Hematopoietic multipotent progenitor cell treated with erythropoietin and hydrocortisone succinate and interleukin-3 and kit ligand, for 8 days (in vitro differentiated cells): ENCODE measurements at places on chromosomes 11 and 22.
A peak's percentile ranks its signal among the peaks of the same experiment; 100 is the strongest.

DNA sequence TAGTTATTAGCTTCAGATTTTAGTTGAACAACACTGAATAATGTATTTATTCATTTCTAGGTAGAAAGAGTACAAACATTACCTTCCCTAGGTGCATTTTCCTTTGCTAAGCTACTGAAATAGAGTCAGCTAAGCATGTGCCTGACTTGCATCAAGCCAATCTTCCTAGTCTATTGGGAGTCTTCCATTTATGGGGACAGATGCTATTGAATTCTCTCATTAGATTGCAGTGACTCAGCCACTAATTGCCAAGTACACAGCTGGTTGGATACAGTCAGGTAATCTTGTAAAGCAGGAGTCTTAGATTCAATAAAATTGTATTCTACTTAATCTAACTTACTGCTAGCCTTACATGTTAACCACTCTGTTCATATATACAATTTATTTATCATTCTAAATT is 55.2 kb upstream of the RPS13 start:
- no peak for DNase-seq

- no peak for DNase-seq
Measured at GRCh38 chr11:110098645-110099044, 5.5 kb downstream of the ZC3H12C start.

DNA sequence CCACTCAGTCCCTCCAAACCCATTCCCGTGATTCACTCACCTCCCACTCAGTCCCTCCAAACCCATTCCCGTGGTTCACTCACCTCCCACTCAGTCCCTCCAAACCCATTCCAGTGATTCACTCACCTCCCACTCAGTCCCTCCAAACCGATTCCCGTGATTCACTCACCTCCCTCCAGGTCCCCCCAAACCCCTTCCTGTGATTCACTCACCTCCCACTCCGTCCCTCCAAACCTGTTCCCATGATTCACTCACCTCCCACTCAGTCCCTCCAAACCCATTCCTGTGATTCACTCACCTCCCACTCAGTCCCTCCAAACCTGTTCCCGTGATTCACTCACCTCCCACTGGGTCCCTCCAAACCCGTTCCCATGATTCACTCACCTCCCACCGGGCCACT is 639.6 kb downstream of the BRD1 start:
- no peak for DNase-seq

- DNase-seq: peak; percentile 61
Measured at GRCh38 chr22:38733329-38733723, 22.5 kb downstream of the SUN2 start.

GRCh38 chr11:111878849-111879636 is at the start of the genes CFAP68 and FDXACB1:
Gene CFAP68 (plus strand): TSS chr11:111879541. CDS start chr11:111879561, 20 bp downstream.
Gene FDXACB1 (minus strand): TSS chr11:111879165. CDS start chr11:111879132, 33 bp downstream.
- DNase-seq: peak; percentile 98

GRCh38 chr22:39383841-39384625 is 15.5 kb upstream of the TAB1 start:
- DNase-seq: no peak

GRCh38 chr11:134679592-134679991 is 267.6 kb upstream of the B3GAT1 start:
- no peak for DNase-seq

DNA sequence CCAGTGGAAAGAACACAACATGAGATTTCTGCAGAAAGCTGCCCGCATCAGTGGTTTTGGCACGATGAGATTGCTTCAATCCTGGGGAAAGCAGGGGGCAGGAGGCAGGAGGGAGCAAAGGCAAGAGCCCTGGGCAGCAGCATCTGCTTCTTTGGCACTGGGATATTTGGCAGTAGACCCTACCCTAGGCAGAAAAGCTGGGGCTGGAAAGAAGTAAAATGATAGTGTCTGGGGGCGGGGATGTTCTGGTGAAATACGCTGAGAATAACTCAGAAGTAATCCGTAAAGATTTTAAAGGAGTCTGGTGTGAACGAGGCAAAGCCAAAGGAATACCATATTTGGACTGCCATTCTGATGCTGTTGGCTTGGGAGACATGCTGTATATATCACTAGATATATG is 62.0 kb downstream of the FAM76B start:
- no peak for DNase-seq

DNA sequence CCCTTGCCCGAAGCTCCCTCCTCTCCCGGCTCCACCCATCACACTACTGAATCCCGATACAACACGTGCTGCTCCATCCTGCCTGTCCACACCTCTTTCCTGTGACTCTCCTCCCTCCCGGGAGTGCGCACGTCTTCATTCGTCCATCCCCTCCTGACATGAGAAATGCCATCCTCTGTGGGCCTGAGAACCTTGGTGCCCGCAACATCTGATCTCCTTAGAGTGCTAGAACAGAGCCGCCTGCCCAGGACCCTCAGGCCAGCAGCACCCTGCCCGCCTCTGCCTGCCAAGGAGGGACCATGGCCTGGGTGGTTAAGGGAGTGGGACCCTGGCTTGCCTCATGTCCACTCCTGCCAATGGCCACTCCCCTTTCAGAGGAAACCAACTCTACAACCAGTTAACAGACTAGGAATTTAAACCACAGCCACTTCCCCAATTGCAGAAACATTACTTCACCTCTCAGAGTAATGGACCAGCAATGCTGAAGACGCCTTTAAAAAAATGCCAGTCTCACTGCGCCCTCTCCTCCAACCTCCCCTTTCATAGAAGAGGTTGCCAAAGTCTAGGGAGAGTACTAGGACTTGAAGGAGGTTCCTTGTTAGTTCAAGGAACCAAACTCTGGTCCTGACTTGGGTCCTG is 466.3 kb downstream of the OPCML start:
- no peak for DNase-seq

DNA sequence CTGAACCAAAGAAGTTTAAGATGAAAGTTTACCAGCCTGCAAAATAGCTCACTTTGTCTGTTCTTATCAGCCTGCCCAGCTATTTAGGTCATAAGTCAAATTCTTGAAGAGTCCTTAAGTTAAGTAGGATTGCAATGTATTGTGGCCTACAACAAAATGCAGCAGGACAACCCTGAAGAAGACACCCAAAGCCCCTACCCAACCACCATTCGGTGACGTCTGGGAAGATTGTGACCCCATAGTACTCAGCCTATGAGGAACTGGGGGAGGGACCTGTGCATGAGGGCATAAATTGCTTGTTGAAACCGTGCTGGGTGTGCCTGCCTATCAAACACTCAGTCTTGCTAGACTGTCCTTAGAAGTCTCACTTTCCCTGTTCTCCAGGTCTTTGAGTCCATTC is 50.5 kb upstream of the FDX1 start:
- DNase-seq: peak; percentile 10

GRCh38 chr22:19970479-19971275 is 29.1 kb upstream of the TXNRD2 start:
- peak; percentile 76 for DNase-seq

DNA sequence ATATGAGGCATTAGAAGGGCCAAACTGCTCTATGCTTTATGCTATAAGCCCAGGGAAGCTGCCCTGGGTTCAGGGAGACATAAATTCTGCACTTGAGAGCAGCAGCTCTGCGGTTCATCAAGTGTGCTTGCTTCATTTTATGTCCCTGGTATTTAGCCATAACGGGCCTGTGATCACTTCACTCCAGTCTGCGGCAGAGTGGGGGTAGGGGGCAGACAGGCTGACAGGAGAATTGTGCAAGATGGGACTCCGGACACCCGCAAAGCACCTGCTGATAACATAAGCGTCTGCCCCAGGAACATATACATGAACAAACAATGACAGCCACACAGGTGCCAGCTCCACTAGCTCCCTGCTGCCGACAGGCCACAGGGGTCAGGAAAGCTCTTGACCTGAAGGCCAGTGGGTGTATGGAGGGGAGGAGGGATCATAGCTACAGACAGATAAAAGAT is 56.1 kb downstream of the SMCO4 start:
- no peak for DNase-seq

DNA sequence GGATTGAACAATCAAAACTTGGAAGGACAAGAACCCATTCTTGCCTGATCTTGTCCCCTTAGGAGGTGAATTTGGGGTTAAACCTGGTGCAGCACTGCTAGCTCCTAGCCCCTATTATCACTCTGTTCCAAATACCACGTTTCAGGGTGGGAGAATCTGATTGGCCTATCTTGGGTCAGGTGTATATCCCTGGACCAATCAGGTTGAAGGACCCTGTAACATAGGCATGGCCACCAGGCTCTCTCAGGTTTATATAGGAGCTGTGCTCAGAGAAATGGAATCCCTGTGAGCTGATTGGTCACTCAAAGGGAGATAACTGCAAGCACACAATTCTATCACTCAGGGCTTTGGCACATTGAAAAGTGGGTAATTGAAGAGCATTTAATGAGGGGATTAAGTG is 26.6 kb upstream of the AMPD3 start:
- DNase-seq: no peak

GRCh38 chr11:109364851-109365250 is 57.1 kb upstream of the C11orf87 start:
- no peak for DNase-seq

DNA sequence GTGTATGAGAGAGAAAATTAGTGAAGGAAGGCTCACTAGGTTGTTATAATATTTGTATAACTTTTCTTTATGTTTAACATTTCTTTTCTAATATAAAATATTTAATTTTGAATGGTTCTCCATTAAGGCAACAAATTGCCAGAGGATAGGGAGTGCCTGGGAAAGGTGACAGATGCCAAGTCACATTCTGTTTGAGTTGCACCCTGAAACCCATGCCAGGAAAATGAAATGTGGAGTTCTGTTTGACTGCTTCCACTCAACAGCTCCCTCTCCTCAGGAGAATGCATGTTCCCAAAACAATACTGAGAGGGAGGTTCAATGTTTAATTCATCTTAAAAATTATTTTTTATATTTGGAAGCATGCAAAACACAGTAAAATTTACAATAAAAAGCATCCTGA is 5.9 kb upstream of the USP18 start:
- DNase-seq: no peak

GRCh38 chr11:46801694-46802470 is 44.2 kb downstream of the CKAP5 start:
- peak; percentile 38 for DNase-seq

GRCh38 chr22:49326558-49326957 is 501.1 kb downstream of the BRD1 start:
- no peak for DNase-seq

DNA sequence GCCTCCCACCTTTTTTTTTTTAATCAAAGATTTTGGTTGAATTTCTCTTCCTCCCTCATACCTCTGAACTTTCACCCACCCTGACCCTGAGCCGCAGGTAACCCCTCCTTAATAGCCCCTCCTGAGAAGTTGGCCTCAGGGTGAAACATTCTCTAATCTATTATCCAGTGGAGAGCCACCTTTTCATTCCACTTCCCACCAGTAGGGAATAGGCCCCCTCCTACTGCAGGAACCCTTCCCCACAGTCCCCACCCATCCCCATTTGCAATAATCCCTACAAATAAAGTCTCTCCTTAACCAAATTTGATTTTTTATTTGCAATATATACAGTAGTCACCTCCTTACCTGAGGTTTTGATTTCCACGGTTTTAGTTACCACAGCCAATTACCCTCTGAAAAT is 2.1 kb upstream of the SLC35F2 start:
- DNase-seq: no peak

GRCh38 chr11:92765965-92766371 is 203.5 kb upstream of the MTNR1B start:
- no peak for DNase-seq

DNA sequence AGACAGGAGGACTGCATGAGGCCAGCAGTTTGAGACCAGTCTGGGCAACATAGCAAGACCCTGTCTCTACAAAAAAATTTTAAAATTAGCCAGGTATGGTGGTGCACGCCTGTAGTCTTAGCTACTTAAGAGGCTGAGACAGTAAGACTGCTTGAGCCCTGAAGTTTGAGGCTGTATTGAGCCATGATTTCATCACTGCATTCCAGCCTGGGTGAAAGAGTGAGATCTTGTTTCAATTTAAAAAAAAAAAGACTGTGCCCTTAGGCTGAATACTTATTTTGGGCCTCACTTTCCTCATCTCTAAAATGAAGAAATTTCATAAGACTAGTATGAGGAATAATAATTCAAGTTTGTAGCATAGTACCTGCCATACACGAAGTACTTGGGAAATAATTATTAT is 6.9 kb downstream of the AQP11 start:
- no peak for DNase-seq

DNA sequence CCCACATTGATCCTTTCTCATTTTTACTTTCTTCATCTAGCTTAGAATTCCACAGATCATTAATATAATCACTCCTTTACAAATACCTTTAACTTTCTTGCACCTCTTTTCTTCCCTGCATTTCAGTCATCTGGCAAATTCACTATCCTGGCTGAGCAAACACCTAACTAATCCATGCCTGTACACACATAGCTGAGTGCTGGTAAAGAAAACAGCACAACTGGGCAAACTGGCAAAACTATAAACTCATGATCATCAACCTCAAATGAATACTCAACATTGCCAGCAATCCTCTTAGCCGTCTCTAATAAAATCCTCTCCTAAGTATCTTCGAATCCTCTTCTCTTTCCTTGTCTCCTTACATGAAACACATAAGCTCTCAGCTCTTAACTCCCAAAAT is 52.4 kb downstream of the PICALM start:
- DNase-seq: no peak

GRCh38 chr11:34613552-34614056 is 7.3 kb upstream of the EHF start:
- no peak for DNase-seq

GRCh38 chr11:128723531-128723930 is 29.7 kb downstream of the FLI1 start:
- DNase-seq: no peak

- no peak for DNase-seq
Measured at GRCh38 chr22:41300661-41301060, 664 bp upstream of the ZC3H7B start.

DNA sequence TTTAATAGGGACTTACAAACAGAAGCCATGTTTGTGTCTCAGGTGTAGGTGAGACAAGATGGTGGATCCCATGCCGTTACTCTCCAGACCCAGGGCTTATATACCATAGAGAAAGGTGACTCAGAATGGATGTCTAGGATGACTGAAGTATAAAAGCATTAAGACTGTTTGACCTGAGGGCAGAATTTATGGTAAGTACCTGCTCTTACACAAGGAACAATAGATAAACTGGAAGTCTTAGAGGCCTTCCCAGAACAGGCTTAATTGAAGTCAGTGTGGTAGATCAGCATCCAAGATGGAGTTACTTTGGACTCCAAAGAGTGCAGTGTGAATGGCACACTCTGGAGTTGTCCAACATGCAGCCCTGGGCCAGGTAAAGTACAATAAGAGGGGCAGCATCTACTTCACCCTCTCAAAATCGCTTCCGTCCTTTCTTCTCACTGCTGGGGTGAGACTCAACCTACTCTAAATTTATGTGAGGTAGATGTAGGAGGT is 387.0 kb upstream of the DDI1 start:
- no peak for DNase-seq

DNA sequence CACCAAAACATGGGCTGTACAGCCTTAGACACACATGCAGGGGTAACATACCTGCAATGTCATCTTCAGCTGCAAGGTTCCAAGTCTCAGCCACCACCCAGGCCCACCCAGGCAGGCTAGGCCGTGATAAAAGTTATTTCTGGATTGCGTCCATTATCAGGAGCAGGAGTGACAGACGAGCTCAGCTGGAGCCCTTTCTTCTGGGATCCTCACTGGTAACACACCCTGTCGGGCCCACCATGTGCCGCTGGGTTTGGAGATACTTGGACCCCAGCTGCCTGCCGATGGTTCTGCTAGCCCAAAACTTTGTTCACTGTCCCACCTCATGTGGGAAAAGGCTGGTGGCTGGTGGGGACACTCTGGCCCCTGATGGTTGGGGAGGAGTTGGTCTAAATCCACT is 24.8 kb downstream of the TMPRSS5 start:
- DNase-seq: peak; percentile 82
